ENCODE measurements at places on chromosomes 3 and 15.

DNA sequence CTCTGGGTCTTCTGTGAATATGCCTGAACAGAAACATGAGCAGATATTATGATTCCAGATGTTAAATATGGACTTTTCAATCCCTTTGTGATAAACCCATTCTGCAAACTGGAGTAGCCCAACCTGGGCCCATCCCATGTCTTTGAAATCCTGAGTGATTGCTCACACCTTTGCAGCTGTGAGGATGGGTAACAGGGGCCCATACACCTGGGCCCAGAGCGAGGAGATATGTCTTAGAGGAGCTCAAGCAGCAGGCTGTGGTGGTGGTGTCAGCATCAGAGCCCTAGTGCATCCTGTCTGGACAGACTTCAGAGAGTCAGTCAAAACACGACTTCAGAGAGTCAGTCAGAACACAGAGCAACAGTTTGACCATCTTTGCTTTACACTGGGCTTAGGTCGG is 64.9 kb upstream of the LIMD1 start:
- DNase-seq, result no peak

DNA sequence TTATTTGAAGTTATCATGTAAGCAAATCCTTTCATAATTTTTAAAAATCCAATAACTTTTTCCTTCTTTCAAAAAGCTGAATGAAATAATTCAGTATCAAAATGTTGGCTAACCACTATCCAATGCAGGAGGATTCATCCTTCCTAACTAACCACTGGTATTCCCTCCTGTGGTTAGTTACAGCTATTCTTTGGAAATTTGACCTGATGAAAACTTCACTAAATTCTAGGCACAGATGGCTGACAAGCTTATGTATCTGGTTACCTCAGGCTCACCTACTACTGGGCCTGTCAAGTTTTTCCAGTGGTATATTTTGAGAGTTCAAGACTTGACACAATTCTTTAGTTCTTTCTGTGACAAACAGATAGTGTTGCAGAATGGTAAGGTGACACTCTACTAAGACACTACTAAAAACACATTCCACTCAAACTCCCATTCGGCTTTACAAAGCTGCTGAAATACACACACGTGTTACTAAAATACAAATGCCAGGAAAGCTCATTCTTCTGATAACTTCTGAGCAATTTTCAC is 15.8 kb downstream of the NPTN start:
- no peak for DNase-seq

DNA sequence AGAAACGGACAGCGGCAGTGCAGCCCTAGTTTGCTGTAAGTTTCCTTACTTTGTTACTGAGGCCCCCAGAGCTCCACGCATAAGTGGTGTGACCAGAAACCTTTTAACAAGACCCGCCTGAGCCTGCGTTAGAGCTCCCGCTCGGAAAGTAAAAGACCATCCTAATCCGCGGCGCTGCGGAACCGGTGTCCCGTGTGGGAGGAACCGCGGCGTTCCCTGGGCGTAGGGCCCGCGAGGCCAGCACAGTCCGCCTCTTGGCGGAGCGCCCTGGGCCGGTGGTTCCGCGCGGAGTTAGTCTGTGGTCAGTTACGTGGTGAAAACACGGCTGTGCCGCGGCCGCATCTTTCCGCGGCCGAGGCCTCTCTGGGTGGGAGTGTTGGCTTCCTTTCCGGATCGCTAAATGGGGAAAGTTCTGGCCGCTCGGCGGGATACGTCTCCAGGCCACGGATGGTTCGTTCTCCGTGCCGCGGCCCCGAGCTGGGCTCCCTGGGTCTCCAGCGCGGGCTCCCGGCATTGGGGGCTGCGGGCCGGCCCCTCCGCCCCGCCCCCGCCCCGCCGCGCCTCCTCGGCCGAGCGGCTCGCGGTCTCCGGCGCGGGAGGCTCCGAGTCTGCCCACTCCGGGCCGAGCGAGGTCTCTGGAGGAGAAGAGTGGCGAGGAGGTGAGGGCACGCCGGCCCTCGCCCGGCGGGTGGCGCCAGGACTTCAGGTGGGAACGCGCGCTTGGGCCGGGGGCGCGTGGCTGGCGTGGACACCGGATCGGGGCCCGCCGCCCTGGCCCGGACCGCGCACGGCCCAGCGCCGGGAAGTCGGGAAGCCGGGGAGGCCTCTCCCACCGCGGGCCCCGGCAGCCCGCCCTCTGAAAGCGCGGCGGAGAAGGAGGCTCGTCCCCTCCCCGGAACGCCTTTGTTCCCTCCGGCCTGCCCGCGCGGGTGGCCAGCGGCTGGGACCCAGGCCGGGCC is 754 bp downstream of the B3GNT5 start:
- DNase-seq, result peak; percentile 45

DNA sequence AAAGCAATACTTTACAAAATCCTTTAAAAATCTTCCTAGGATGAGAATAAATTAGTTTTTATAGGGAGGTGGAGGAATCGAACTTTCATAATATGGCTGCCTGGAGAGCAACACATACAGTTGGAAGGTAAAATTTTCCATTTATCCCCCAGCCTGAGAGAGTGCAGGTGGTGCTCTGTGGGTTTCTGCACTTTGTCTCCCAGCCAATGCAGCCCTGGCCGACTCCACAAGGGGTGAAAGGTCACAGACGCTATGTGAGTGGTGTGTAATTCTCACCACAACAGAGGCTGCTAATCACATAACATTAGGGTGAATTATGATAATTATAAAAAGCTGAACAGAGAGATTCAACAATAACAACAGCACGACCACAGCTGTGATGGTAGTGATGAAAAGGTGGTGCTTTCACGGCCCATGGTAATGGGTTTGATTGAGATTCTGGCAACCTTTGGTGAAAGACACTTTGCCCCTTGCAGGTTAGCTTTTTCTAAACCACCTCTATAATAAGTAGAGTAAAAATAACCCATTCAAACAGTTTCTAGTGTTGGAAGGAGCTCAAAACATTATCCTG is 30.1 kb upstream of the NANOGP8 start:
- DNase-seq, result peak; percentile 38

DNA sequence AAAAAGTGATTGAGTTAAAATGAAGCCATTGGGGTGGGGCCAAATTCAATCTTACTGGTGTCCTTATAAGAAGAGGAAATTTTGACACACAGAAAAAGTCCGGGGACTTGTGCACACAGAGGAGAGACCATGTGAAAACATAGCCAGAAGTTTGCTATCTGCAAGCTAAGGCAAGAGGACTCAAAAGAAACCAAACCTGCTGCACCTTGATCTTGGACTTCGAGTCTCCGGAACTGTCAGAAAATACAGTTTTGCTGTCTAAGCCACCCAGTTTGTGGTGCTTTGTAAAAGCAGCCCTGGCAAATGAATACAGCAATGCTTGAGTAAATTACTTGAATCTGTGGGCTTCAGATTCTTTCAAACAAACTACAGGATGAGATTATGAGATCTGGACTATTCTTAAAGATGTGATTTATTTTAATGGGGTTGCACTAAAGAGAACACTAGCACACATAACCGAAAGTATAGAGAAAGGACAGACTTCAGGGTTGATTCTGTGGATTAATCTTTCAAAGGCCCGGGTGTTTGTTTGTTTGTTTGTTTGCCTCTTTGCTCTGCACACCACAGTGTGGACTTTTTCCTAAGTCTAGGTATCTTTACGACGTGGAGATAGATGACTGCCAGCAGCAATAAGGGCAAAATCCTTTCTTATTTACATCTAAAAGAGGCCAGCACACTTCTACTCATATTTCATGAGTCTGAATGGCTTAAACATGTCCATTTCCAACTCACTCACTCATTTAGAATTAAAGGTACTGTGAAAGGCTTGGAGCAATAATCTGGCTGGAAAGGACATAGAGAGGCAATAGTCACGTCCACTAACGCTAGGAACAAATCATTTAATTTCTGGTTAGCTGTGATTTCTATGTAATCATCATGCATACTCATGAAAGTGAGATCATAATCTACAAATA is 53.9 kb upstream of the SSR3 start:
- DNase-seq, result no peak
